ENCODE measurements at places on chromosomes 12 and 14. TPM values are rescaled to one million over a fixed set of nuclear protein-coding genes. Genes with fewer than 3 reads are reported as not detected.

Gene PSMC6
- 29.4 TPM for polyA plus RNA-seq

Gene VSIG10
- polyA plus RNA-seq = 14.9 TPM

Gene BCDIN3D
- polyA plus RNA-seq = 3.6 TPM

Gene SLC38A4
- polyA plus RNA-seq = not detected

Gene SYCP3
- polyA plus RNA-seq = not detected

Gene SYT1
- 78.3 TPM for polyA plus RNA-seq

Gene IFNG-AS1
- polyA plus RNA-seq = not detected

Gene SDSL
- polyA plus RNA-seq = 10.4 TPM

Gene MUCL1
- not detected for polyA plus RNA-seq

Gene CLEC7A
- polyA plus RNA-seq = not detected

Measured in brain (organoid and tissue), 16 donors.